ENCODE measurements at places on chromosomes 5 and 9. TPM values are rescaled to one million over a fixed set of nuclear protein-coding genes. Genes with fewer than 3 reads are reported as not detected.

The FCN1 gene
- total RNA-seq, result not detected

The KCNV2 gene
- not detected for total RNA-seq

The ZNG1E gene
- total RNA-seq, result 26.6 TPM

The MEIKIN gene
- total RNA-seq, result not detected

The HEMGN gene
- not detected for total RNA-seq

The PCDHA1 gene
- not detected for total RNA-seq

The ORM2 gene
- not detected for total RNA-seq

The TRAF2 gene
- total RNA-seq, result 12.2 TPM

The FOXD4 gene
- 0.43 TPM for total RNA-seq

The FAT2 gene
- total RNA-seq, result 38.4 TPM

The ARID3C gene
- total RNA-seq, result not detected

The TUT7 gene
- total RNA-seq, result 30.2 TPM

The PCYOX1L gene
- total RNA-seq, result 7.7 TPM

The RNF38 gene
- total RNA-seq, result 31.1 TPM

The NR5A1 gene
- not detected for total RNA-seq

The GFI1B gene
- total RNA-seq, result not detected

The SPATA31A3 gene
- total RNA-seq, result not detected

DNA sequence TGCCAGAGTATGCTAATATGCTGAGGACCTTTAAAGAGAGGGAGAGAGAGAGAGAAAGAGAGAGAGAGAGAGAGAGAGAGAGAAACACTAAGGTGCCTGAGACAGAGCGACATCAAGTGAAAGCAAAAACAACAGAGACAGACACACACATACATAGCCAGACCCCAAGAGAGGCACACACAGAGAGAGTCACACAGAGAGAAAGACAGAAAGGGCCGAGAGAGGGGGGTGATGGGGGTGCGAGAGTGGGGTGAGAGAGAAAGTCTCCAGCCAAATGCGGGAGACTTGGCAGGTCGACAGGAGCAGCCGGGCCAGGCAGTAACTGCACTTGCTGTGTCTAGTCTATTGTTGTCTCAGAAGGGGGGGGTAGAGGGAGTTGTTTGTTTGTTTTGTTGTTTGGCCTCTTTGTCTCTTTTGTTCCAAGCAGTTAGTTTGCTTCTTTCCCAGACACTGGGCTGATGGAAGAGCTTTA lies 30.1 kb upstream of the NFIB start:
- H3K4me3 ChIP-seq, result no peak overlapping the region
- H3K27me3 ChIP-seq, result peaks cover 44% of the 10 kb centered on the region
- peaks cover 35% of the 10 kb centered on the region for H3K4me1 ChIP-seq
- no peak overlapping the region for H3K27ac ChIP-seq

DNA sequence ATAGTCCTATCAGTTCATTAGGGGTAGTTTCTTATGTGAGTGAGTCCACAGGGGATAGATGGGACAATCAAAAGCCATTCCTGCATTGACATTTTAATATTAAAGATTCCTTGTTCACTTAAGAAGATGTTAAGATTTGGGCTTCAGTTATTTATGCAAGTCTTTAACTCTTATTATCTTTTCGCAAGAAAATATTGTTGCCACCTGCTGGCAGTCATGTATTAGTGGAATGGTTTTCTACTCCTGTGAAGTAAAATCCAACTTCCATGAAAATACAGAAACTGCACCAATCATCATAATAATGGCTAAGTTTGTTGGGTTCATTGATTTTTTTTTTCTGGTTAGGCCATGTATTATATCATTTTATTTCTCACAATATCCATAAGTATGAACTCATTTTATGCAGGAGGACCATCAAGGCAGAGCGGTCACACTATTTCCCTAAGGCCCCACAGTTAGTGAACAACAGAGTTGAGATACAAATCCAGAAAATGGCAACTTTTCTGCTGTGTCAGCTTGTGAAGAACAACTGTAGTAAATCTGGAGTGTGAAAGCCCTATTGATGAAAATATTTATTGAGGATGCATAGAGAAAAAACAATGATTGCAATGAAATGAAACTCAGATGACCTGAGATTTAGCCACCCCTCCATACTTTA lies 88.5 kb upstream of the TXNDC8 start:
- H3K27me3 ChIP-seq, result no peaks in the 10 kb centered on the region
- H3K27ac ChIP-seq, result no peak overlapping the region
- H3K36me3 ChIP-seq, result no peaks in the 10 kb centered on the region
- DNase-seq, result no peak
- H3K4me1 ChIP-seq, result peaks cover 2% of the 10 kb centered on the region

- no peak overlapping the region for H3K27ac ChIP-seq
- H3K27me3 ChIP-seq, result peaks cover 2% of the 10 kb centered on the region
- no peak for DNase-seq
- no peak overlapping the region for H3K4me3 ChIP-seq
Observed at GRCh38 chr9:36793277-36793676, 220.6 kb downstream of the MELK start.

GRCh38 chr9:92438900-92439526 lies 14.7 kb upstream of the OMD start:
- H3K4me3 ChIP-seq, result no peak overlapping the region
- H3K27ac ChIP-seq, result no peak overlapping the region
- H3K27me3 ChIP-seq, result no peaks in the 10 kb centered on the region
- peaks cover 14% of the 10 kb centered on the region for H3K4me1 ChIP-seq
- peaks cover 9% of the 10 kb centered on the region for H3K36me3 ChIP-seq

- no peak for DNase-seq
- H3K4me1 ChIP-seq, result peaks cover 31% of the 10 kb centered on the region
- H3K4me3 ChIP-seq, result peak within 1 kb of the TSS; percentile 79
- H3K27me3 ChIP-seq, result peaks cover 5% of the 10 kb centered on the region
Observed at GRCh38 chr5:10563945-10564837, at the start of gene ANKRD33B. ANKRD33B (plus strand) TSS chr5:10564070; CDS start chr5:10564468, 398 bp downstream.

DNA sequence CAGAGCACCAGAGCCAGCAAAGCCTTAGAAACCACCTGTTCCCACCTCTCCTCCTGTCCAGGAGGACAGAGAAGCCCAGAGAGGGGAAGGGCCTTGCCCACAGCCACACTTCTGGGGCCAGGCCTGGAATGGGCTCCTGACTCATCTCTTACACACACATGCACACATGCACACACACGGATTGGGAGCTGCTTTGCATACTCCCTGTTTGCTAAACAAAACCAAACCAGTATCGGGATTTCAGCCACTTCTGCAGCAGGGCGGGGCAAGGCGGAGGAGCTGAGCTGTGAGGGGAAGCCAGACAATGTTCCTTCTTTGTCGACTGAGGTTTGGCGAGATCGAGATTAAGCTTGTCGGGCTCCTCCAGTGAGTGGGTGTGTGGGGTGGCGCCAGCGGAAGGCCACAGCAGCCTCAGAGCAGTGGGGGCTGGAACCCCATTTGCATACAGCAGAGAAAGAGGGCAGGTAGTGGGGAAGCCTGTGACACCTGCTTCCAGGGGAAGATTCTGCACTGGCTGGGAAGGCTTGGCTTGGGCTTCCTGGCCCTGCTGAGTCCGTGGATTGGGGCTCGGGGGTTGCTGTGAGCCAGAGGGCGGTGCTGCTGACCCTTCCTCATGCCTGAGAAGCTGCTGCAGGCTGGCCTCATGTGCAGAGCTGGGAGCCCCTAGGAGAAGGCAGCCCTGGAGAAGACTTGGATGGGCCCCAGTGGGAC lies 16.1 kb downstream of the GFI1B start:
- H3K27me3 ChIP-seq, result peaks cover 41% of the 10 kb centered on the region
- no peak overlapping the region for H3K27ac ChIP-seq
- no peaks in the 10 kb centered on the region for H3K36me3 ChIP-seq

- H3K27me3 ChIP-seq, result no peaks in the 10 kb centered on the region
- peaks cover 9% of the 10 kb centered on the region for H3K4me1 ChIP-seq
- no peak overlapping the region for H3K4me3 ChIP-seq
- no peak for DNase-seq
Observed at GRCh38 chr5:122142480-122143164, 13.3 kb downstream of the ZNF474 start.

GRCh38 chr5:168057905-168058304 lies 233.5 kb upstream of the WWC1 start:
- H3K4me1 ChIP-seq, result no peaks in the 10 kb centered on the region
- no peak overlapping the region for H3K27ac ChIP-seq
- DNase-seq, result no peak
- H3K4me3 ChIP-seq, result no peak overlapping the region
- H3K36me3 ChIP-seq, result no peaks in the 10 kb centered on the region
- H3K27me3 ChIP-seq, result no peaks in the 10 kb centered on the region

DNA sequence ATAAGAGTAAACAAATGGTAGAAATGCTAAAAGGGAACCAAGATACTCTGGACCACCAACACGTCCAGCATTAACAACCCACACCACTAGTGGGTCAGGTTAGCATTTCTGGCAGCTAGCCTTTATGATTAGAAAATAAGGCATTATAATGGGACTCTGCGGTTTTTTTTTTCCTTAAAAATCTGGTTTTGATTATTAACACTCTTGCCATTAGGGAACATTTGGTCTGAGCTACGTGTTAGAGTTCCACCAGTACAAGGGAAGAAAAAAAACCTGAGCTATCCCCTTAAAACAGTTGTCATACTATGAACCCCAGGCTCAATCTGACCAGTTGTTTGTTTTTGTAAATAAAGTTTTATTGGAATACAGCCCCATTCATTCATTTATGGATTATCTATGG lies 110.4 kb downstream of the NTRK2 start:
- peaks cover 5% of the 10 kb centered on the region for H3K36me3 ChIP-seq
- no peaks in the 10 kb centered on the region for H3K27me3 ChIP-seq
- no peak overlapping the region for H3K4me3 ChIP-seq
- peaks cover 4% of the 10 kb centered on the region for H3K4me1 ChIP-seq

DNA sequence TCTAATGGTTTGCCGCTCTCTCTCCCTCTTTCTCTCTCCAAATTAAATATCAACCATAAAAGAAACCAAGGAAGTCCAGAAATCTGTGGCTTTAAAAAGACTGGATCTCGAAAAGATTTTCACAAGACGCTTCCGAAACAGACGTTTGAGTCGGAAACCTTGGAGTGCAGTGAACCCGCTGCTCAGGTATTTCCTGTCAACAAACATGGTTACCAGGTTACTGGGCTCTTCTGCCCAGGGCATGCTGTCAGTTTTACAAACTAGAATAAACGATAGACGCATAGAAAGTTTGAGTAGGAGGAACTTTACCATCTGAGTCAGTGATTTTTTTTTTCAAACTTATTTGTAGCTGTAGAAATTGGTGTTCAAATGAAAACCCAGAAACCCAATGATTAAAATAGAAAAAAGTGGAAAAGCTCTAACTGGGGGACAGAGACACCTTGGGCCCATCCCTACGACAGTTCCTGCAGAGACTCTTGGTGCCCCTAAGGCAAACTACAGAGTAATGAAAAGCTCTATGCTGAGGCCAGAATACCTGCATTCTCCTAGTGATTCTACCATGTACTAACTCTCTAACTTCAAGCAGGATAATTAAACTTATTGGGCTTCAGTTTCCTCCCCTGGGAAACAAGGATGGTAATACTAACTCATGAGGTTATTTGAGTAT lies 90.0 kb downstream of the DOCK8 start:
- no peaks in the 10 kb centered on the region for H3K4me1 ChIP-seq
- DNase-seq, result no peak
- no peak overlapping the region for H3K27ac ChIP-seq
- H3K27me3 ChIP-seq, result peaks cover 6% of the 10 kb centered on the region

GRCh38 chr5:1959725-1960581 lies 77.2 kb upstream of the IRX4 start:
- DNase-seq, result peak; percentile 81
- H3K27me3 ChIP-seq, result no peaks in the 10 kb centered on the region
- H3K4me3 ChIP-seq, result no peak overlapping the region
- H3K27ac ChIP-seq, result no peak overlapping the region
- no peaks in the 10 kb centered on the region for H3K4me1 ChIP-seq
- no peaks in the 10 kb centered on the region for H3K36me3 ChIP-seq

DNA sequence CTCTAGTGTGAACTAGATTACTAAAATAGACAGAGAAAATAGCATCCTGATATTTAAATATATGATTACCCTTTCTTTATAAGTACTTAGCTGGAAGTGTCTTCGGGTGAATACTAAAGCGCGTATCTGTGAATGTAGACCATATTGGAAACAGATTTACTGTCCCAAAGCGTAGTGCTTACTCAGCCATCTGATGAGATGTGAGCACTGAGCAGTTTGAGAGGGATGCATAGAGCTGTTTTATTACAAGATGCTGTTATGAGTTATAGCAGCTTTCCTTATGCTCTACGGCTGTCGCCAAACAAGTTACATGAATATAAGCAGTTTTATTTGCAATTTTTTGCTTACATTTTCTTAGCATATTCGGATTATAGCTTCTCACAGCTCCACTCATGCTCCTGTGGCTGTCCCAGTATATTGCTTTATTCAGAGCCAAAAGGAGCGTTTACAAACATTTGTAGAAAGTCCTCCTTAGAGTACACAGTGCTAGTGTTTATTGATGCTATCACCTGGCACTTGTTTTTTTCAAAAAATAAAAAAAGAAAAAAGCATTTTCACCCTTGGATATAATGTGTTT lies 981.4 kb upstream of the WWC1 start:
- no peak for DNase-seq
- peaks cover 32% of the 10 kb centered on the region for H3K27me3 ChIP-seq
- no peaks in the 10 kb centered on the region for H3K4me1 ChIP-seq
- H3K36me3 ChIP-seq, result no peaks in the 10 kb centered on the region
- no peak overlapping the region for H3K27ac ChIP-seq
- no peak overlapping the region for H3K4me3 ChIP-seq

- peaks cover 2% of the 10 kb centered on the region for H3K36me3 ChIP-seq
- peak overlapping the region; percentile 96 for H3K27ac ChIP-seq
- H3K27me3 ChIP-seq, result peaks cover 5% of the 10 kb centered on the region
- peaks cover 34% of the 10 kb centered on the region for H3K4me1 ChIP-seq
Observed at GRCh38 chr9:2017331-2018161, 2.4 kb downstream of the SMARCA2 start.

- peaks cover 6% of the 10 kb centered on the region for H3K27me3 ChIP-seq
- H3K4me3 ChIP-seq, result no peak overlapping the region
- peaks cover 45% of the 10 kb centered on the region for H3K4me1 ChIP-seq
Observed at GRCh38 chr9:79812507-79813257, 240.9 kb downstream of the TLE4 start.

GRCh38 chr5:33507426-33507825 lies 66.7 kb downstream of the TARS1 start:
- no peak for DNase-seq
- no peaks in the 10 kb centered on the region for H3K4me1 ChIP-seq
- H3K27me3 ChIP-seq, result no peaks in the 10 kb centered on the region
- H3K4me3 ChIP-seq, result no peak overlapping the region
- H3K27ac ChIP-seq, result no peak overlapping the region
- no peaks in the 10 kb centered on the region for H3K36me3 ChIP-seq

- DNase-seq, result no peak
- peaks cover 52% of the 10 kb centered on the region for H3K4me1 ChIP-seq
Observed at GRCh38 chr9:117704024-117704575, at the start of gene TLR4. TLR4 (plus strand) TSS chr9:117704403; CDS start chr9:117704473, 70 bp downstream.

- H3K27me3 ChIP-seq, result no peaks in the 10 kb centered on the region
- DNase-seq, result no peak
- no peak overlapping the region for H3K4me3 ChIP-seq
- H3K27ac ChIP-seq, result no peak overlapping the region
- H3K4me1 ChIP-seq, result no peaks in the 10 kb centered on the region
- no peaks in the 10 kb centered on the region for H3K36me3 ChIP-seq
Observed at GRCh38 chr5:83453937-83454336, 17.6 kb upstream of the VCAN start.

DNA sequence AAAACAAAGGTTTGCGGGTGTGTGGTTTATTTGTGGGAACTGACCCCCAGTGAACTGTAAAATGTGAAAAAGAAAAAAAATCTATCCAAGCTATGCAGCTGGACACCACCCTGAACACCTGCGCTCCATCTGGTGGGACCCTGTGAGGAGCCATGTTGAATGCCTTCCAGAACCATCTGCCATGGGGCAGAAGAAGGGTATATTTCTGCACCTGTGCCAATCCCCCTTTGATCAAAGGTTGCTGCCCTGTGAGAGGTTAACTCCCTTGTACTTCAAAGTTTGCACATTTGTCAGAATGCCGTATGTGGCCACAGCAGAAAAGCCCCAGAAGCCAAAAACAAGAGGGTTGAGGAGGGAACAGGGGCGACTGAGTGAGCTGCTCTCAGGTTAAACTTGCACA lies 148.5 kb upstream of the ALDH1B1 start:
- no peaks in the 10 kb centered on the region for H3K36me3 ChIP-seq
- H3K27ac ChIP-seq, result no peak overlapping the region
- peaks cover 32% of the 10 kb centered on the region for H3K27me3 ChIP-seq
- no peaks in the 10 kb centered on the region for H3K4me1 ChIP-seq
